Myometrial cell (primary cell): ENCODE measurements at places on chromosomes 12 and 14. TPM values are rescaled to one million over a fixed set of nuclear protein-coding genes. Genes with fewer than 3 reads are reported as not detected.

The SLIRP gene
- 330 and 408 TPM in 2 replicates for total RNA-seq

The ACSM4 gene
- not detected in 2 replicates for total RNA-seq

The ALDH1L2 gene
- 80.8 and 105 TPM in 2 replicates for total RNA-seq

The LYSET gene
- total RNA-seq: 3.7 and 9.2 TPM in 2 replicates

The FOXN4 gene
- not detected in 2 replicates for total RNA-seq

The KRT72 gene
- not detected in 2 replicates for total RNA-seq

The EFS gene
- total RNA-seq: 10.5 and 11.8 TPM in 2 replicates
